ENCODE measurements at places on chromosomes 13 and 19.

DNA sequence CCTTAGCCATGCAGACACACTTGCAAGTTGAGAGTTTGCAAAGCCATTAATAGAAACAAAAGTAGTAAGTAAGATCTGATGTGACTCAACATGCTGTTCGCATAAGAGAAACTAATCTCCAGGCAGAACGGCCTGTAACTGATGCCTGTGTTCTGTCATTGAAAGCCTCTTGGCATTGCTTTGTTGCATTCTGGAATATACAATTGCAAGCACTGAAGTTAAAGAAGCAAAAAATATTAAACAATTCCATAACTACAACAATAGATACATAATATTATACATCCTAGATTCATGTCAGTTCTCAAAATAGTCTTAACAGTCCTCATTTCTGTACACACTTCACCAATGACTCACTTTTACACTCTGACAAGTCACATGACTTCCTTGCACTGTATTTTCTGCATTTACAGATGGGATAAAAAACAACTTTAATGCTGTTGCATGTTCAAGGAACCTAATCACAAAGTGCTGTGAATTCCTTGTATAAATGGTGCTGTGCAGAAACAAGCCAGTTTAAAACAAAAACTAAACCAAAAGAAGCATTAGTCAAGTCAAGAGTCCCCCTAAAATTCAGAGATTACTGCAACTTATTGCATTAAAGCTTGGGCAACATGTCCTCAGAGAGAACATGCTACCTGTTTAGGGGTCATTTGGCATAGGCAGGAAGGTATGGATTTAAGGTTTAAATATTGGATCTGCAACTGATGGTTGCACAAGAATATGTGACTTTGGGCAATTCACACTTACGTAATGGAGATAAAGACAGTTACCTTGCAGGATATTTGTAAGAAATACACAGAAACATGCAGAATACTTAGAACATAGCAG, 79.5 kb upstream of the SERP2 start:
- no peak for DNase-seq

DNA sequence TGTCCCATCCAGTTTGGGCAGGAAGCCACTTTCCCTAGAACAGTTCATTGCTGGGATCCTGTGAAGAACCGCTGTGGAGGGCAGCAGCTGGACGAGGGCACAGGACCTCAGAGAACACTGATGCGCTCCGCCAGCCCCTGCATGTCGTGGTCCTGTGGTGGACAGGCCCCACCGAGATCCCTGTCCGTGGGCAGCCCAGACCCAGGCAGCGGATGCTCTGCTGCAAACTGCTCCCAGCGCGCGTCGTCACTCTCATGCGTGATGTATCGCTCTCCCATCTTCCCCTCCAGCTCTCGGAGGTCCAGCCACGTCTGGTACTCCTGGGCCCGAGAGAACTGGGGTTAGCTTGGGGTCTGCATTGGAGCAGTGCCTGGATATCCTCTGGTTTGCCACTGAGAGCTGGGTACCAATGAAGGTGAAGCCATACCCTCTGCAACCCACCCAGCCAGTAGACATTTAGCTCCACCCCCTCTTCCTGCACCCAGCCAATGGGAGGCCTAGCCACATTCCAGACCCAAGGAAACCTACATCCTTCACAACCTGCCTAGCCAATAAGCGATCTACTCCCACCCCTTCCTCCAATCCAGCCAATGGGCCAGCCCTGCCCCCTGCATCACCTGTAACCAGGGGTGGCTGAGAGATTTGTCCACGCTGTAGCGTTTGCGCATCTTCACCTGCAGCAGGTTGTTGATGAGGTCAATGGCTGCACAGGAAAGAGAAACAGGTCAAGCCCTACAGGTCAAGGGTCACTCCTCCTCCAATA, 13.6 kb upstream of the DACT3 start:
- DNase-seq: no peak

GRCh38 chr13:68872338-68872737, 1235.3 kb upstream of the ATXN8OS start:
- no peak for DNase-seq

GRCh38 chr19:46616631-46617322, 8.1 kb downstream of the PTGIR start:
- DNase-seq: no peak

- no peak for DNase-seq
Observed at GRCh38 chr19:34241513-34242337, 12.6 kb upstream of the GARRE1 start.

GRCh38 chr13:94914895-94915294, 202.6 kb upstream of the SOX21 start:
- no peak for DNase-seq

DNA sequence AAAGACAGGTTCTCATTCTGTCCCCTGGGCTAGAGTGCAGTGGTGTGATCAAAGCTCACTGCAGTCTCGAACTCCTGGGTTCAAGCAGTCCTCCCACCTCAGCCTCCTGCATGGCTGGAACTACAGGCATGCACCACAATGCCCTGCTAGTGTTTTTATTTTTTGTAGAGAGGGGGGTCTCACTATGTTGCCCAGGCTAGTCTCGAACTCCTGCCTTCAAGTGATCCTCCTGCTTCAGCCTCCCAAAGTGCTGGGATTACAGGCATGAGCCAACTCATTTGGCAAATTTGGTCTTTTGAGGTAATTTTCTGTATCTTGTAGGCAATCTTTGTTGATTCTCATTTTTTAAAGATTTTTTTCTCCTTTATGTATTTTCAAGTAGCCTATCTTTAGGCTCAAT, 205.7 kb downstream of the ZIC5 start:
- DNase-seq: no peak

GRCh38 chr19:39078436-39079200, 5.5 kb upstream of the ACP7 start:
- DNase-seq: no peak

DNA sequence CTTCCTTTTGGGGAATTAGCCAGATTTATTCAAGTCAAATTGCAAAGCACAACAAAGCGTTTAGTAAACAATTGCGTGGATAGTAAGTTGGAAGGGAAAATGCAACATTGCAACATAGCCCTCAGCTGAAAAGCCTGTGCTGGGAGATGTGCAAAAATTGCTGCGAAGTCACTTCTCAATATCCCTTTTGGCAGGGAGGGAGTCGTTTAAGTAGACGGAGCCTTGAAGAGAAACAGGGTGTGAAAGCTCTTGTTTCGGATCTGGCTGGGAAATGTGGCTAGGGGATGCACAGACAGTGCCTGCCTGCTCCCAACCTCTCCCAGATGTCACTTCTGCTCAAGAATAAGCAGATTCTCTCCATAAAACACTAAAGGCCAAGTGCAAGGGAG, 56.8 kb downstream of the SLC7A1 start:
- no peak for DNase-seq

GRCh38 chr13:114119196-114119595, 13.2 kb downstream of the RASA3 start:
- DNase-seq: no peak

DNA sequence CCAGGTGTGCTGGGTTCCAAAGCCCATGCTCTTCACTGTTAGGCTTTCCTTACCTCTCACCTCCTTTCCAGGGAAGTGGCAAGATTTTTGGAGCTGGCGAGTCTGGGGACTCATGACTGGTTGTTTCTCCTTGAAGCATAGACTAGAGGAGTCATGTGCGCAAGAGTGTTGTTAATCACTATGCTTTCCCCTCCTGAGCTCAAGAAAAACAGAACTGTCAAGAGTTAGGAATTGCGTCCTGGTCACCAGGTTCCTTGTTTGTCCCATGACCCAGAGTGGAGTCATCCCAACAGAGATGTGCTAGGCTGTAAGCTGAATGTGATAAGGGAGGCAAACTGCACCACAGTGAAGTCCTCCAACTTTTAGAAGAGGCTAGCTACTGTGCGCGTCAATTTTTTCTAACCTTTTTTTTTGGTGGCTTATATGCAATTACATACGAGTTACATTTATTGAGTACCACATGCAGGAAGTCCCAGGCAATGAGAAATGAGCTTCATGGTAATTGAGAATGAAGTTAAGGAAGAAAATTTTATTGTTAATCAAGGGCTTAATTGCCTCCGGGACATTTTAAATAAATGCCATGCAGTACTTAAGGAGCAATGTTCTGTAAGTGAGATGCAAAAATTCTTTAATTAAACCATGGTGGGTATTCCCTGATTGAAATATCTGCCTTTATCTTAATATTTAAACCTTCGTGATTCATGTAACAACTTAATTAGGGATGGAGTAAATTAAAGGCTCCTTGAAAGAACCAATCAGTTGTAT, 233.9 kb downstream of the ZIC5 start:
- DNase-seq: no peak

GRCh38 chr19:34841780-34842179, 68.8 kb upstream of the ZNF599 start:
- no peak for DNase-seq

- DNase-seq: no peak
Observed at GRCh38 chr19:39276740-39277139, 8.5 kb downstream of the IFNL2 start.

GRCh38 chr13:92573467-92574057, 653.0 kb upstream of the GPC6 start:
- DNase-seq: no peak

GRCh38 chr13:44651209-44651608, 75.1 kb upstream of the TSC22D1 start:
- DNase-seq: no peak

DNA sequence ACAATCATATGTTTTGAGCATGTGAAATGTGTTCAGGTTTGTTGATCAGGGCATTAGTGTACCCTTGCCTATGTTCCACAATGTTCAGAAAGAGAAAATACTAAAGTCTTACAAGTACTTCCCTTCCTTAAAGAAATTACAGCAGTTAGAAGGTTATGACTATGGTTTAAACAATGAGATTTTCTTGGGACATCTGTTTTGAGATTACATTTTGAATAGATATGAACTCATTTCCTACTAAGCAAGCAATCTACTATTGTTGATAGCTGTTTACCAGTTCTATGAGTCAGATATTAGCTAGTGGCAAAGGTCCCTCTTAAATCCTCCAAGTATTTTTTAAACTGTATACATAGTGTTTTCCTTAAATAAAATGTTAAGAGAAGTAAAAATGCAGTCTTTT, 241.3 kb downstream of the DACH1 start:
- no peak for DNase-seq

DNA sequence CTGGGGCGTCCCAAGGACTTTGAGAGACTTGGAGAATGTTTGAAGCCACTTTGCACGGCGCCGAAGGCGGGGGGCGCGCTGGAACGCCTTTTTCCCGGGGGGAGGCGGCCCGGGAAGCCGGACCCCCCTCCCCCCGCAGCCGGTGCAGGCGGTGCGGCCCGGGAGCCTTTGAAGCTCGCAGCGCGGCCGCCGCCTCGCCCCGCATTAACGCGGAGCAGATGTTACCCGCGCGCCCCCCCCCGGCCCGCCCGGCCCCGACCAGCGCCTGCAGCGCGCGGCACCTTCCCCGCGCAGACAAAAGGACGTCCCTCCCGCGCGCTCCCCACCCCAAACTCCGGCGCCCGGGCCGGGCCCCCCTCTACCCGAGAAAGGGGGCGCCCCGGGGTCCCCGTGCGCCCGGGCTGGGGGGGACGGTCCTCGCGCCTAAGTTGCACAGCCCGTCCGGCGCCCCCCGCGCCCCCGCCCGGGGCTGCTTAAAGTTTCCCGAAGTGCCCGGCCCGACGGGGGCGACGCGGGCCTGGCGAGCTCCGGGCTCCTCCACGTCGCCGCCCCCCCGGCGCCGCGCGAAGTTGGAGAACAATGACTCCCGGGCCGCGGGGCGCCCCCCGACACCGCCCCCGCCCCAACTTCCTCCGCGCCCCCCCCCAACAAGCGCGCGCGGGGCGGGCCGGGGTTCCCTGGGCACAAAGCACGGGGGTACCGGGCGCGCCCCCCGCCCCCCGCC, 685 bp downstream of the TCF3 start:
- no peak for DNase-seq

GRCh38 chr13:32616883-32617511, 30.7 kb downstream of the PDS5B start:
- DNase-seq: no peak

DNA sequence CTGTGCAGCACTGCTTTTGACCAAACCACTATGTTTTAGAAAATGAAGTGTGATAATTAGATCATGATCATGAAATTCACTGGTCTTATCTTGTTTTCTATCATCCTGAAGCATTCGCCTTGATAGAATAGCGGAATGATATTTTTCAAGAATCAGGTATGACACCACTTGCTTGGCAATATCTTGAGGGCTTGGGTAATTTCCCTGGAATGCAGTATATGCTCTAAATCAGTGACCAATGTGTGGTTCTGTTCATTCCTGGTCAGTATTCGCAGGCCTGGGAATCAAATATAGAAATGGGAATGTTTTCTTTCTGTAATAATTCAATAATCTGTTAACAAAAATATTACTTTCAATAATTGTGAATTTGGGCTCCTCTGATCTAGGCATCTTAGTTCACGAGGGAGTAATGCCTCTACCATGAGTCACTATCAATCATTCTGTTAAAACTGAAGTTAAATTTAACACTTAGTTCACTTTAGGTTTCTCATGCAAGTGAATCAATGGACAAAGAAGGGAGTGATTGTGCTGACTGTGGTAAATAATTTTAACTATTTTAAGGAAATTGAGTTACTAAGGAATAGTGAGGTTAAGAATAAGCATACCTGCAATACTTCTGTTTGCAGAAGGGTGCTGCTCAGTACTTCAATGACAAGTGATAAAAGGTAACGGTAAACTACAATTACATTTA, 137.9 kb downstream of the PCDH20 start:
- DNase-seq: no peak
